ENCODE measurements at places on chromosomes 4 and X.

GRCh38 chr4:653831-654502 is 20.1 kb downstream of the ATP5ME start:
- no peak for DNase-seq

GRCh38 chr4:79294064-79294463 is 31.8 kb downstream of the NAA11 start:
- DNase-seq, result no peak

DNA sequence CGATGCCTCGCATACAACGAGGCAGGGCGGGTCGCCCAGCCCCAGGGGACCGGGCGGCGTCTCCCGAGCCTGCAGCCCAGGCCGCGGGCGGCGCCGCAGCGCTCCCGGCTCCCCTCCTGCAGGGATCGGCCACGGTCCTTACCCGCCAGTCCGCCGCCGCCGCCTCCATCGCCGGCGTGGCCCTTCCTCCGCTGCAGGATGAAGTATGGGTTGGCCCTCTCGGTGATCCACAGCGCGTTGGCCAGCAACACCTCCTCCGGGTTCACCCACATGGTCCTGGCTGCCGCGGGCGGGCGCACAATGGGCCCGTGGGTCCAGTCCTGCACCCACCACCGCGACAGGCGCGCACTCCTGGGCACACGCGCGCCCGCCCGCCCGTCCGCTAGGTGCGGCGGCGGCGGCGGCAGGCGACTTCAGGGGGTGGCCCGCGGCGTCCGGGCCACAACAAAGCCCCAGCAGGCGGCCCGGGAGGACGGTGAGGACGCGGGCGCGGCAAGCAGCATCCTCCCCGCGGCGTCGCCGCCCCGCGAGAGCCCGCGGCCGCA is 339 bp downstream of the TBC1D9 start:
- peak; percentile 64 for DNase-seq

DNA sequence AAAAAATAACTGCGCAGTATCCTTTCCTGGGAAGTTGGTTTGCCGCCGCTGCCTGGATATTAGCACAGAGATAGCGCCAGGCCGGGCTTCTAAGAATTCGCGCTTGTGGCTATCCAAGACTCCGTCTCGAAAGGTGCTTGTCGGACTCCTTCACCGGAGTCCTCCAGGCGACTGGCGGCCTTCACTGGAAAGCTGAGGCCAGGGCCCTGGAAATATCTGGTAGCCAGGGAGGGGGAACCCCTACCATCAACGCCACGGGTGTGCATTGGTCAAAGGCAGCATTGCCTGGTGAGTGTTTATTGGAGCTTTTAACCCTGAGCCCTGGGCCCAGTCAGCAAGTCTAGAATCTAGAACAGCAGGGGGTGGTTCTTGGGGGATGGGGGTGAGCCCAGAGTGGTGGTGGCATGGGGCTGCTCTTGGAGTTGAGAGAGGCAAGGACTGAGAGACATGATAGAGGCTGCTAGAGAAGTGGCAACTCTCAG is 577 bp upstream of the PIM2 start:
- DNase-seq, result no peak

DNA sequence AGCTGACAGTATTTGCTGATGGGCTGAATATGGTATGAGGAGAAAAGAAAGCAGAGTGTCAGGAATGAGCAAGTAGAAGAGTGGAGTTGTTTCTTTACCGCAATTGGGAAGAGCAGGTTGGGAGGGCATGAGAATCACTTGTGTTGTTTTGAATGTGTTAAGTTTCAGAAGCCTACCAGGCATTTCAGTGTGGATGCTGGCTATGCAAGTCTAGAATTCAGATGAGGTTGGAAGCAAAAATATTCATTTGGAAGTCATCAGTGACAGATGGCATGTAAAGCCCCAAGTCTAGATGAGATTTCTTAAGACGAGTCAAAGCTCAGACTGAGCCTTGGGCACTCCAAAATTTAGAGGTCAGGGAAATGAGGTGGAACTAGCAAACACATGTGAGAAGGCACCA is 156.4 kb downstream of the TSPAN5 start:
- no peak for DNase-seq

DNA sequence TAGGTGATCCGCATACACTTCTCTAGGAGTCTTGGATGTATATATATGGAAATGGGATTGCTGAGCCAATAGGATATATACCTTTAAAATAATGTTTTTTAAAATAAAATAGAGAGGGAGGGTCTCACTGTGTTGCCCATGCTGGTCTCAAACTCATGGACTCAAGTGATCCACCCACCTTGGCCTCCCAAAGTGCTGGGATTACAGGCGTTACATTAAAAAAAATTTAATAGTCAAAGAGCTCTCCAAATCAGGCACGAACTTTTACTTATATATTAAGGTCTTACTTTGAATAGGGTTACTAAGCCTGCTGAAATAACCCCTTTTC is 109.0 kb downstream of the GNL3L start:
- no peak for DNase-seq

DNA sequence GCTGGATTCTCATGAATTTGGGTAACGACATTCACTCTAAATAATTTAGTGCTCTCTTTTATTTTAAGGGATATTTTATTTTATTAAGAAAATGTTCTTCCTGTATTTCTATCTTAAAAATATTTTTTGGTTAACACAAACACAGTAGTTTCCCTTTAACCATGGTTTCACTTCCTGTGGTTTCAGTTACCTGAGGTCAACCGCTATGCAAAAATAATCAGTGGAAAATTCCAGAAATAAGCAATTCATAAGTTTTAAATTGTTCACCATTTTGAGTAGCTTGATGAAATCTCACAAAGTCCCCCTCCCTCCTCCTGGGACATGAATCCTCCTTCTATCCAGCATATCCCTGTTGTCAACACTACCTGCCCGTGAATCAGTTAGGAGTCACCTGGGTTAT is 71.4 kb downstream of the GBA3 start:
- no peak for DNase-seq

DNA sequence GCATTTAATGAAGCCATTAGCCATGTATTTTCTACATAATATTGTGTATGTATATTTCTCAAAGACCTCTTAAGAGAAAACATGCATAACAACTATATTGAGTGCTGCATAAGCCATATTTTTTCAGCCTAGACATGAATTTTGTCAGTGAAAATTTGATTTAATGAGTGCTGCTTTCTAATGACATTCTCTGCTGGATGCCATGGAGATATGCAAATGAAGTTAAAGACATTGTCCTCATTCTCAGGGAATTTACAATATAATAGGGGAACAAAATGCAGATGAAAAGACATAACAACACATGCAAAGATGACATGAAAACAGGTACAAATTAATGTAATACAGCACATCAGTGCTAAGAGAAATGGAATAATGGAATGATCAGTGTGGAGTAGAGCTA is 118.7 kb downstream of the ATOH1 start:
- DNase-seq, result no peak

- DNase-seq, result no peak
These were observed 26.4 kb upstream of the PNMA3 start for GRCh38 chrX:153029875-153030274.

DNA sequence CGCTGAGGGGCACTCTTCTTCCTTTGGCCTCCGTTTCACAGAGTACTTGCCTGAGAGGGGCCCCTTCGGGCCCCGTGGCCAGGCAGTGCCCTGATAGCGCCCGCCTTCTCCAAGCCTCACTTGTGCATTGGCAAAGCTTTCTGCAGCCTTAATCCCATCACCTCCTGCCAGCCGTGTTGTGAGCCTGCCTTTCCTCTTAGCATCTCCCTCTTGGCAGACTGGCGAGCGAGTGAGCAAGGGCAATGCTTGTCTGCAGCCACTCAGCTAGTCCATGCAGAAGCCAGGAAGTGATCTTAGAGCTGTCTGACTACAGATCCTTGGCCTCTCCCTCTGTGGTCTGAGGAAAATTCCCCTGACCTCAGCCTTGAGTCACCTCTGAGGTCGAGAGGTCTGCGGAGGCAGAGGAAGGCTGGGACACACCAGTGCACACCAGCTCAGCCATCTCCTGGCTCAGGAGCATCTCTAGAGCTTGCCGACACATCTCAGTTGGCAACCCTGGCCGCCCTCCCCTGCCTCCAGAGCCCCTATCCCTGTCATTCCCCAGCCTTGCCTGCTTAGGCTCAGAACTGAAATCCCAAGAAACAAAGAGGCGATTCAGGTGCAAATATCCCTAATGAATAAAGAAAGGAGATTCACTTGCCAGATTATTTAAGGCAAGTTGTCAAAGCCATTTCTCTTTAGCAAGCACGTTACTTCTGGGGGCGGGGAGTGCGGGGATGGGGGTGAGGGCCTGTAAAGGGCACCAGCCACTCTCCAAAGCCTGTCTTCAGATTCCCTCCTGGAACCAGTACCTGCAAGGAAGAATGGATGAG is 143.5 kb upstream of the MAMLD1 start:
- DNase-seq, result peak; percentile 39

DNA sequence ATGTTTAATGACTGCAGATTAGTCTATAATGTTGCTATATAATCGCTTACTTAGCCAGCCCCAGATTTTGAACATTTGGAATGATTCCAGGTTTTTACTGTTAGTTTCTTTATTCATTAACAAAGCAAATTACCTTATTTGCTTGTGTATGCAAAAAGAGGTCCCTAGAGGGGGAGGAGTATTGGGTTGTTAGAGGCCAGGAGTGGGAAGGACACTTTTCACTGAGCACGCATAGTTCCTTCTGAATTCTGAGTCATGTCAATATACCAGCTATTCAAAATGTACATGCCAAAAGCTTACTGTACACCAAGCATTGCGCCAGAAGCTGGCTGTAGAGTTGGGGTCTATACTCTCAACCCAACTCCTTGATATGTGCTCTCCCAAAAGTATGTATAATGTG is 5.1 kb upstream of the DGAT2L6 start:
- peak; percentile 15 for DNase-seq

DNA sequence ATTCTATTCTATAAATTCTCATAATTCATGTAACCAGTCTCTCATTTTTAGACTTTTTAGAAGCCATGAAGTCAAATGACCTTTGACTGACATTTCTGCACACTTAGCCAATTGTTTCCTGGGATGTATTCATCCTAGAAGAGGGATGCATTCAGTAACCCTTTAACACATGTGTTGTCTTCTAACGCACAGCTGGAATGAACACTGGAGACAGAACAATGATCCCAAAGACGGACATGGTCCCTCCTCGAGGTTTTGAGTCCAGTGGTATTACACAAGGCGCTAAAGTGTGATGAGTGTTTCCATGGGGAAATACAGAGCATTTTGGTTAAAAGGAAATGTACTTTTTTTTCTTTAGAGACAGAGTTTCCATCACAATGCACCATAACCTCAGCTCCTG is 39.8 kb upstream of the CLDN24 start:
- no peak for DNase-seq

DNA sequence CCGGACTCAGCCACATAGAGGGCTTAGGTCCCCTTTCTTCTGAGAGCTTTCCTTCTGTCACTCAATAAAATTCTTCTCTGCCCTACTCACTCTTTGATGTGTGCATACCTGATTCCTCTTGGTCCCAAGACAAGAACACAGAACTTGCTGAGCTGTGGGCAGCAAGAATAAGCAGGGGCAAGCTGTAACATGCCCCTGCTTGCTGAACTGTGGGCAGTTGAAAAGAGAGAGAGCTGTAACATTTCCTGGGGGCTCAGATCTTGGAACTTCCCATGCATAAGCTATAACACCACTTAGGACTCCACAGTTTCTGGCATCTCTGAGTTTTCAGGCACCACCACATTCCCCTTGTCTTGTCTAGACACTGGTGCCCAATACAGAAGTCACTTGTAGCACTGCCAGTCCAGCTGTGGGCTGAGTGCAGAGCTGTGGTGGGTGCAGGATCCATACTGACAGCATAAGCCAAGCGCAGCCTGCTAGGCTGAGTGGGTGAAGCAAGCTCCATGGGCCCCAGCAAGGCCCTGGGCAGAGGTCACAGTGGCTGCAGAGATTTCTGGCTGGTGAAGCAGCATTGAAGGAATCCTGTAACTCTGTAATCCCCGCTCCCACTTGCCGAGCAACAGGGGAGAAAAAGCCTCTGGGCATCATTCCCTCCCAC is 241.2 kb downstream of the PCDH10 start:
- no peak for DNase-seq

DNA sequence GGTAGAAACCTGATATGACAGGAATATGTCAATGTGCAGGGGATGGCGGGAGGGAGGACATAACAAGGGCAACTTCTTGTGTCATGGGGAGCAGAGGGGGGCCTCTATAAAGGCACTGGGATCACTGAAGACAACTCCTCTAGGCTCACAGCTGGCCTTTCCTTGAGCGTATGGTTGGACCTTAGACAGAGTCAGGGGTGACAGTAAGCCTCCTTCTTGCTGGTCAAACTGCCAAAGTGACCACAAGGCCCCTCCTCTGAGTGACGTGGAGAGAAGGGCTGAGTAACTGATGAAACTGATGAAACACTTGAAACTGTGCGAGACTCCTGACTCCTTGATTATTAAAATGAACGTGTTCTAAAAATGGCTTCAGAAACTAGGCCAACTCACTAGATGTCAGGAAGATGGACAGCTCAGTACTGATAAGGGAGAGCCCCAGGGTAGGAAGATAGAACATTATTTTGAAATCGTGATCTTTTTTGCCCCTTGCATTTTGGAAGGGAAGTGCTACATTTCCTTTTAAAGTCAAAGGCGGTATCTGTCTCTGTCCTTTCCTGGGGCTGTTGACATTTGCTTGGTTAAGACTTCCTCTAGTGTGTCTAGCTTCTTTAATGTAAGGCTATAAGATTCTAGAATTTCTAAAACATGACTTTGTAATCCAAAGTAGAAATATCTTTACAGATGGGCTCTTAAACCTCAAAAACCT is 1.6 kb downstream of the RAB33A start:
- peak; percentile 93 for DNase-seq

- DNase-seq, result peak; percentile 86
These were observed at the start of gene FOXO4 for GRCh38 chrX:71095555-71095980. FOXO4 (plus strand) TSS chrX:71095851; CDS start chrX:71096529, 678 bp downstream.

- no peak for DNase-seq
These were observed 32.3 kb downstream of the TRIM61 start for GRCh38 chr4:164945146-164945545.

DNA sequence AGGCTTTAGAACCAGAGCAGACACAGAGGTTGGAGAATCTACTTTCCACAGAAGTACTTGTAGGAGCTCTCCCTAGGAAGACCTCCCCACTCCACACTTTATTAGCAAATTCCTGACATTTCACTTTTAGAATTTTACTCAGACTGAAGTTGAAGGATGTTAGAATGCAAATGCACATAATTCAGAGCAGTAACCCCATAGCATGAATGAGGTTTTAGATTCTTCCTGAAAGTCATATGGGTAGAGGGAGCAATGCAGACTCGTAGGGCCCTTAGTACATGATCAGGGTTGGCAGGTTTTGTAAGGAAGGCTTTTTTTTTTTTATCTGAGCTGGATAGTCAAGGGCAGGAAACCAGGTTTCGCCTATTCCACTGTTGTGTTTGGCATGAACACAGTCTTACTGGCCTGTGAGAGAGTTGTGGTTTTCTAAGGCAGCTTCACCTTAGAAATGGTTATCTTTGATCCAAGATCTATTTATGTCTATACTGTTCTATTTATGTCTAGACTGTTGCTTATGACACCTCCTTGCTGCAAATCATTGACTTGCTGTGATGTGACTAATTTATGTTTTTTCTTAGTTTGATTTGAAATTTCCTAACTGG is 48.9 kb downstream of the SPATA18 start:
- DNase-seq, result no peak

DNA sequence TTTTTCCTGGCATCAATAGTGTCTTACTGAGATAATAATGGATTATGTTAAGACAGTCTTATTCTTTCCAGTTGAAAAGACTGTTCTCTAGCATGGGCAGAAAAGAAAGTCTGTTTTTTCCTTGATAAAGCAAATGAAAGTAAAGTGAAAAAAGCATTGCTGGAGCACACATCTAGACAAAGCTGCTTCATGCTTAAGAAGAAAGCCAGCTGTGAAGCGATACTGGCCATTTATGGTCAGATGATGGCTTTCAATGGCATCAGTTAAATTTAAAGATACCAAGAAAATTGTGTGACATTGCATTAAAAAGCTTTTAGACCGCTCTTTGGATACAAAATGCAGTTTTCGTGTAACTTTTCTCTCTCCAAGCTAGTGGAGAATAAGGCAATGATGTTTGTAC is 242.1 kb upstream of the TRAM1L1 start:
- DNase-seq, result no peak
